Psoas muscle (tissue), 8 donors: ENCODE measurements at places on chromosomes 3 and 15. TPM values are rescaled to one million over a fixed set of nuclear protein-coding genes. Genes with fewer than 3 reads are reported as not detected.

The SERPINI2 gene
- not detected for total RNA-seq

The TRMT10C gene
- 23.4 TPM for total RNA-seq

The CFAP20DC gene
- not detected for total RNA-seq

The SLC22A13 gene
- 0.62 TPM for total RNA-seq

The GPR87 gene
- not detected for total RNA-seq

The IMPG2 gene
- 0.30 TPM for total RNA-seq

The ALDH1A3 gene
- total RNA-seq: 14.4 TPM

The DLEC1 gene
- not detected for total RNA-seq

The IFT57 gene
- 18.0 TPM for total RNA-seq

The INSYN1 gene
- total RNA-seq: 6.6 TPM

The PATL2 gene
- total RNA-seq: 0.88 TPM

The PLCL2 gene
- 32.7 TPM for total RNA-seq

The CNTN4 gene
- 0.42 TPM for total RNA-seq

The TEX55 gene
- total RNA-seq: not detected

The FGF7 gene
- total RNA-seq: 1.4 TPM

The SPATA16 gene
- not detected for total RNA-seq

DNA sequence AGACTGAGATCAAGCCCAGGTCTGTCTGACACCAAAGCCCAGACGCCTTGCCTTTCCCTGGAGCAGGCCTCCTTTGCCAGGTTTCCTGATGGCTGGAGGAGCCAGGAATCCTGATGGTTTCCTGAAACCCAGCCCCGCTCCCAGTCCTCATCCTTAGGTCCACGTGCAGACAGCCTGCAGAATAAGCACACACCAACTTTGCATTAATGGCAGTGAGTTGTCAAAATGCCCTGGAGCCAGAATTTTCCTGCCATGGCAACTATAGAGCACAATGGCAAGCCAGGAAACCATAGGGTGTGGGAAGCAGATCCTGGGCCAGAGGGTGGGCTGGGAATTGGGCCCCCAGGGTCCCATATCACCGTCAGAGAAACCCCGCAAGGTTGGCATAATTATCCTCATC lies 67.4 kb upstream of the HRH1 start:
- H3K36me3 ChIP-seq: no peaks in the 10 kb centered on the region
- no peaks in the 10 kb centered on the region for H3K27me3 ChIP-seq
- no peak overlapping the region for H3K27ac ChIP-seq
- DNase-seq: no peak
- H3K4me1 ChIP-seq: no peaks in the 10 kb centered on the region
- H3K4me3 ChIP-seq: no peak overlapping the region

DNA sequence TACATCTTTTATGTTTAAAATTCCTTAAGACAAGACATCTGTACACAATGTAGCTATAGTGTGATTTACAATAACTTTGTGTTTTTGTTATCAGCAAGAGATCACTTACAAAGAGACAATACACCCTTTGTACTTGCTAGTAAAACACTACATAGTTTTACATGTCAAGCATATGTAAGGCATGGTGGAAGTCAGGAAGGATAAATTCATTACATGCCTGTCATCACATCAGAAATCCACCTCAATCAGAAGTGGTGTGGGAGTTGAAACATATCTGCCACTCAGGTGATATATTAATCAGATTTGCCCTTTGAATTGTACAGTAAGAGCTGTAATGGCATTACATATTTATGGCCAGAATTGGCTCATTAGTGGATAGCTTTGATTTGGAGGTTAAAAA lies 95.5 kb downstream of the MBNL1 start:
- H3K27ac ChIP-seq: peak overlapping the region; percentile 82
- no peak for DNase-seq
- peaks cover 80% of the 10 kb centered on the region for H3K4me1 ChIP-seq

DNA sequence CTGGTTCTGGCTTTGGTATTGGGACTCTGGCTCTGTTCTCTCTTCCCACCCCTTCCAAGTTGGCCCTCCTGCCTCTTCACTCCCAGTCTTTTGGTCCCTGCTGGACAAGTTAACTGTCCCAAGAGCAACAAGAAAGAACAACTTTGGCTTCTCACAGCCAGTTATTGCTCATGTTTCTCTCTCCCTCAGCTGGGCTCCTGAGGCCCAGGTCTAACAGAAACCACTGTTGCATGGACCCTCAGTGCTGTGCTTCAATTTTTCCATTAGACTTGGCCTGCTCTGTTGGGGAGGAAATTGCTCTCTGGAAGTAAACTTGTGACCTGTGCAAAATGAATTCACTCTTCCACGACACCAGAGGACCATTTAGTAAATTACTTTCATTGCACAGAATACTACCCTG lies 64.5 kb downstream of the CHST2 start:
- no peak overlapping the region for H3K27ac ChIP-seq
- no peak for DNase-seq
- H3K36me3 ChIP-seq: no peaks in the 10 kb centered on the region
- no peaks in the 10 kb centered on the region for H3K27me3 ChIP-seq
- no peaks in the 10 kb centered on the region for H3K4me1 ChIP-seq
- no peak overlapping the region for H3K4me3 ChIP-seq

DNA sequence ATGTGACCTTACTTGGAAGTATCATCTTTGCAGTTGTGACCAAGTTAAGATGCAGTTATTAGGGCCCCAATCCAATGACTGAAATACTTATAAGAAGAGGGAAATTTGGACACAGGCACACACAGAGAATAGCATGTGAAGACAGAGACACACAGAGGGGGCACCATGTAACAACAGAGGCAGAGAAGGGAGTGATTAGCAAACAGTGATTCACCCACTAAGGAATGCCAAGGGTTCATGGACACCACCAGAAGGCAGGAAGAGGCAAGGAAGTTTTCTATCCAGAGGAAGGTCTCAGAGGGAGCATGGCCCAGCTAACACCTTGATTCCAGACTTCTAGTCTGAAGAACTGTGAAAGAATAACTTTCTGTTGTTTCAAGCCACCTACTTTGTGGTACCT lies 25.0 kb downstream of the SIDT1 start:
- H3K27ac ChIP-seq: no peak overlapping the region
- DNase-seq: no peak
- no peaks in the 10 kb centered on the region for H3K36me3 ChIP-seq

DNA sequence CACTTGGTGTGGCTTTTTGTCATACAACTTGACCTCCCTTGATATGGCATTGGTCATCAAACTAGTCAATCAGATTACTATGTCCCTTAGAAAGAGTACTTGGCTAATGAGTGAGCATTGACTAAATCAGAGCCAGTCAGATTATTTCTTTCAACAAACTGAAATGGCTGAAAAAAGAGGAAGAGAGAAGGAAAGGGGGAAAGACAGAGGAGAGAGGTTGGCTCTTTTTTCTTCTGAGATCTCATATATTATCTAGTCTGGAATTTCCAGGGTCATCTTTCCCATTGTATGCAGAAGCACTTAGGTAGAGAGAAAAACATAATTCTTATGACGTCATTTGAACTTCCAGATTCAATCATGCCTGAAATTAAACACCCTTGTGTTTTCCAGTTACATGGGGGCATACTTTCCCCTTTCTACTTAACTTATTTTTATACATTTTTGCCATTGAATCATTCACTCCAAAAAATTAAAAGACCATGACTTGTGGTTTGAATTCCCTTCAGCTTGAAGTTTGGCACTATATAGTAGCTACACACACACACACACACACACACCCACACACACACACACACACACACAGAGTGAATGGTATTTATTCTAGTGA lies 387.8 kb downstream of the LSAMP start:
- no peak overlapping the region for H3K4me3 ChIP-seq
- no peaks in the 10 kb centered on the region for H3K4me1 ChIP-seq
- H3K27me3 ChIP-seq: no peaks in the 10 kb centered on the region
- no peaks in the 10 kb centered on the region for H3K36me3 ChIP-seq
- H3K27ac ChIP-seq: no peak overlapping the region

GRCh38 chr15:66565741-66566144 lies at the start of gene LCTL:
Gene LCTL (minus strand): TSS chr15:66565998. CDS start chr15:66565365, 633 bp downstream.
- H3K4me3 ChIP-seq: no peak within 1 kb of the TSS
- no peaks in the 10 kb centered on the region for H3K4me1 ChIP-seq
- no peaks in the 10 kb centered on the region for H3K27me3 ChIP-seq
- no peak for DNase-seq

DNA sequence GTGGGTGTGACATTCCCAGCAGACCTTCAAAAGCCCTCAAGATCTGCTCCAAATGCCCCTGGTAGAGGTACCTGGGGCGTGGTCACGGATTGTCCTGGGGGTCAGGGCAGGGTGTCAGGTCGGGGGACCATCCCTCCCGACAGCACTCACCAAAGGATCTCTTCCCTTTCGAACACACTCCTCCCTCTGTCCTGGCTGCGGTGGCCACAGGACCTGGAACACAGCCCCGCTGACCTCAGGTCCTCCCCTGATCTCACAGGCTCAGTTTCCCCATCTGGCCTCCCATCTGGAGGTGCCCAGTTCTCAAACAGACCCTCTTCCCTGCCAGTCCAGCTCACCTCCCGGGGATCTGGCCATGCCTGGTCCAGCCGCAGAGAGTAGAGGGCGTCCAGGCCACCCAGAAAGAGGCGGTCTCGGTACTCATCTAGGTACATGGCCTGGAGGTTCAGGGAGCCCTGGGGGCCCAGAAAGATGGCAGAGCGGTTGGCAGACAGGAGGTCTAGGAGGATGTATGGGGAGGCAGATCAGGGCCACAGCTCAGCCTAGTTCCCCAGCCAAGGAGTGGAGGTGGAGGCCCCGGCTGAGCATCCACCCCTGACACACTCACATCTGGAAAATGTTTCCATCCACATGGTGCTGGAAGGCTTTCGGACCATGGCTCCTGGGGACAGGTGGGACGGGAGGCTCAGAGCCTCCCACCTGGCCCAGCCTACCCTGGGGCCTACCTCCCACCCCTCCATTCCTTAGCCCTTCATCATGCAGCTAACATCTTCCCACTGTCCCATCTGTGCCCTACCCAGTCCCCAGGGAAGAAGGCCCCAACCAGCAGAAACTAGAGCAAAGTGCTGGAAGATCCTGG lies 2.3 kb downstream of the SEMA3G start:
- H3K4me3 ChIP-seq: peak overlapping the region; percentile 27
- H3K4me1 ChIP-seq: peaks cover 10% of the 10 kb centered on the region
- no peak for DNase-seq
- no peaks in the 10 kb centered on the region for H3K27me3 ChIP-seq
- H3K27ac ChIP-seq: no peak overlapping the region

DNA sequence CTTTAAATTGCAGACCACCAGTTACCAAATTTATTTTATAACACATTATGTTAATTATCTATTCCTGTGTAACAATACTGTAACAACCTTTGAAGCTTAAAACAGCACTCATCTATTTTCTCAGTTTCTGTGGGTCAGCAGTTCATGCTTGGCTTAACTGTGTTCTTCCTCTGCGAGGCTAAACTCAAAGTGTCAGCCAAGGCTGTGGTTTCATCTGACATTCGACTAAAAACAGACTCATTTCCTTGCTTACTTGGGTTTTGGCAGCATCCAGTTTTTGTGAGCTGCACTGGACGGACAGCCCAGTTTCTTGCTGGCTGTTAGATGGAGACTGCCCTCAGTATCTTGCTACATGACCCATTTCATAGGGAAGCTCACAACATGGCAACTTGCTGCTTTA lies 247.3 kb upstream of the KCNH8 start:
- no peak overlapping the region for H3K27ac ChIP-seq
- H3K27me3 ChIP-seq: no peaks in the 10 kb centered on the region
- no peaks in the 10 kb centered on the region for H3K4me1 ChIP-seq
- no peak overlapping the region for H3K4me3 ChIP-seq
- no peaks in the 10 kb centered on the region for H3K36me3 ChIP-seq

DNA sequence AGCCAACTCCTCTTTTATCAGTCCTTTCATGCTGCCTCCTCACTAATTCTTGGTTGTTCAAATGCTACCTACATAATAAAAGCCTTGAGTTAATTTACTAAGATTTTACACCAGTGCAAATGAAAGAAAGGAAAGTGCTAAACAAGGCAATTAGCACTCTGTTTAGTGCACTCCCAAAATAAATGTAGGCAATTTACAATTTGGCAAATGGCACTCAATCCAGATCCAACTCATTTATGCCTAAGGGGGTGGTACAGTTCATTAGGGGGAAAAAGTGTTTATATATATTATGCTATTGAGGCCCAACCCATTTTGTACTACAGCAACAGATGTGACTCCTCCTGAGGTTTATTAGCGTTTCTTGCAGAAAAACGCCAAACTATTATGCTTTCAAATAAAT lies 370.1 kb downstream of the NR2F2 start:
- no peaks in the 10 kb centered on the region for H3K27me3 ChIP-seq
- DNase-seq: no peak
- H3K4me1 ChIP-seq: no peaks in the 10 kb centered on the region
- H3K36me3 ChIP-seq: no peaks in the 10 kb centered on the region

GRCh38 chr3:149810846-149811245 lies 2.2 kb upstream of the RNF13 start:
- no peak for DNase-seq
- no peak overlapping the region for H3K4me3 ChIP-seq
- no peaks in the 10 kb centered on the region for H3K36me3 ChIP-seq
- H3K27ac ChIP-seq: no peak overlapping the region
- H3K27me3 ChIP-seq: no peaks in the 10 kb centered on the region

- no peak overlapping the region for H3K27ac ChIP-seq
- H3K4me1 ChIP-seq: no peaks in the 10 kb centered on the region
- no peak for DNase-seq
- H3K36me3 ChIP-seq: no peaks in the 10 kb centered on the region
- no peak overlapping the region for H3K4me3 ChIP-seq
- no peaks in the 10 kb centered on the region for H3K27me3 ChIP-seq
Observed at GRCh38 chr15:63395730-63396151, 14.1 kb upstream of the CA12 start.

DNA sequence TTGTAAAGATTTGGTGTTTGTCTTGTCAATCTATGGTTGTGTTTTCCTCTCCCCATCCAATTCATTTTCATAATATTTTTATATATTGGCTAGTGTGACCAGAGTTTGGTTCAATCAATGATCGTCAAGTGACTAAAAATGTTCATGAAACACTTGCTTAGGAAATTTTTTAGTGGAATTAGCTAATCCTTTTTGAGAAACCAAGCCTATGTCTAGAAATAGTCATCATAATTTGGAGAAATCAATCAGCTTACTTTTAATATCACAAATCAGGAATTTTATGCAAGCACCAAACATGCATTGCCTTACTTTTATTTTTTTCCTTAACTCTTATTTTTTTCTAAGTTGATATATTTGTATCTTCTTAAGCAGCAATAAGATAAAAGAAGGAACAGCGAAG lies 403.1 kb upstream of the TBL1XR1 start:
- no peak overlapping the region for H3K27ac ChIP-seq
- H3K4me3 ChIP-seq: no peak overlapping the region
- no peaks in the 10 kb centered on the region for H3K27me3 ChIP-seq
- no peaks in the 10 kb centered on the region for H3K36me3 ChIP-seq

- H3K4me1 ChIP-seq: peaks cover 28% of the 10 kb centered on the region
- H3K36me3 ChIP-seq: no peaks in the 10 kb centered on the region
- no peak overlapping the region for H3K27ac ChIP-seq
- H3K4me3 ChIP-seq: no peak overlapping the region
- DNase-seq: no peak
Observed at GRCh38 chr15:57053470-57053869, 135.0 kb downstream of the TCF12 start.

GRCh38 chr3:90069748-90070147 lies 962.3 kb downstream of the EPHA3 start:
- H3K27ac ChIP-seq: no peak overlapping the region
- H3K27me3 ChIP-seq: no peaks in the 10 kb centered on the region
- H3K36me3 ChIP-seq: no peaks in the 10 kb centered on the region
- no peak overlapping the region for H3K4me3 ChIP-seq
- no peak for DNase-seq

GRCh38 chr3:103410231-103410630 lies 975.4 kb downstream of the ZPLD1 start:
- no peaks in the 10 kb centered on the region for H3K27me3 ChIP-seq
- no peaks in the 10 kb centered on the region for H3K36me3 ChIP-seq
- no peak overlapping the region for H3K27ac ChIP-seq
- no peak overlapping the region for H3K4me3 ChIP-seq
- no peaks in the 10 kb centered on the region for H3K4me1 ChIP-seq
- DNase-seq: no peak

- no peaks in the 10 kb centered on the region for H3K27me3 ChIP-seq
- no peaks in the 10 kb centered on the region for H3K36me3 ChIP-seq
- H3K4me3 ChIP-seq: no peak overlapping the region
- peaks cover 9% of the 10 kb centered on the region for H3K4me1 ChIP-seq
Observed at GRCh38 chr15:66743703-66744536, 41.9 kb downstream of the SMAD6 start.
